Stimulated activated effector memory CD8-positive, alpha-beta T cell treated with anti-CD3 and anti-CD28 coated beads, Interleukin-12 subunit alpha, Interleukin-12 subunit beta, amount 100 ng/mL, for 72 hours (primary cell): ENCODE measurements at places on chromosomes 3 and 15.

- DNase-seq = no peak
Observed at GRCh38 chr3:186251948-186252619, 110.0 kb downstream of the DGKG start.

- DNase-seq = no peak
Observed at GRCh38 chr3:24981924-24982323, 446.1 kb upstream of the RARB start.

- no peak for DNase-seq
Observed at GRCh38 chr15:71508081-71508682, 302.2 kb upstream of the NR2E3 start.

DNA sequence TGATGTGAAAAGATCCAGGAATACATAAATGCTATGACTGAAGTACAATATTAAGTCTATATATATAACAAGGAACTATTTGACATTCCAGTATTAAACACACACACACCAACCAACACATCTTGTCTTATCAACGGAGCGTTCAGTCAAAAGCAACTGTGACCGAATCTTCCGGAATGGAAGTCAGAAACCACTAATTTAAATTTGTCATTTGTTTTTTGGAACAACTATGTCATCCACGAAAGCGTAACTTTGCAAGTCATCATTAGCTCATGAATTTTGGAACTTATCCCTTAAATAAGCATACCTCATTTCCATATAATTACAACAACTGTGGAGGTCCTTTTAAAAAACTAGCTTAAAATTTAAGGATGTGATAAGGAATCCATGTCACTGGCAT is 5.0 kb downstream of the ZNF385D start:
- DNase-seq = no peak

GRCh38 chr3:133578548-133579191 is 5.2 kb downstream of the CDV3 start:
- no peak for DNase-seq

DNA sequence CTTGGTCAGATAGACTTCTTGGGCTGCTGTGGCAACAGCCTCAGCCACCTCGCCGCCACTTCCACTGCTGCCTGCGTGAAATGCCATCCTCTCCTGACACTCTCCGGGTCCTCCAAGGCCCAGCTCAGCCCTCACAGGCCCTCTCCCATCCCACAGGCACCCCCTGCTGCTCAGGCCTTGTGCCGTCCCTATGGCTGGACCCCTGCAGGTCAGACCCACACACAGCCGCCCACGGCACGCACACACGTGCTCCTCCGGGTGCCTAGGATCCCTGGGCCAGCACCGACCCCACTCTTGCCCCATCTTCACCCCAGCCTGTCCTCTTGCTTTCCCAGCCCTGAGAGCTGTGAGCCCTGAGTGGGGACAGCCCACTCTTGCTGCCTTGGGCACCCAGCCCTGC is 19.7 kb downstream of the CFAP100 start:
- DNase-seq = no peak

DNA sequence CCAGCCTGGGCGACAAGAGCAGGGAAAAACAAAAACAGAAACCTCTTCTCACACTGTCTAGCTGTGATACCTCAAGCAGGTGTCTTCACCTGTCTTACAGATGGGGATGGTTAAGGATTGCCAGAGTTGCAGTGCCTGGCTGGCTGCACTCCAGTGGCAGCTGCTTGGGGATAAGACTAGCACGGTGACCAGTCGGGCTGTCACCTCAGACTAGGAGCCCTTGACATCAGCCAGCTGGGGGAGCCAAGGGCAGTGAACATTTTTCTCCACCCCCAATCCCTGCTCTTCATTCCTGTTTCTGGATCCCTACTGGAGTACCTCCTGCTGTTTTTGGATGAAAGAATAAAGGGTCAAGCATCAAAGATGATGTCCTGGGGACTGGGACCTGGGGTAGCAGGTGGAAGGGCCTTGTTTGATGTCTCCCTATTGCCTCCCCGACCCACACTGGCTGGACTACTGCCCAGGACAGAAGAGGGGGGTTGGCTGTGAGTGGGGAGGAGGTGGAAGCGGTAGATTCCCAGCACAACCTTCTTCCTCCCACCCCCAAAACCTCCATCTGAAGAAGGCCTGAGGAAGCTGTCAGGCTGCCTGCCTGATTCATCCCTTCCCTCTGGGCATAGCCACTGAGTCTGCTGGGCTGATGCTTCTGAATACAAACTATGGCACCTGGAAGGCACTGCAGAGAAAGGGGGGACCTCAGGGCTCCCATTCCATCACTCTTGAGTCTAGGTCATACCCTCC is 7.0 kb upstream of the CPNE9 start:
- DNase-seq = no peak

GRCh38 chr3:26840272-26840870 is 217.8 kb downstream of the LRRC3B start:
- DNase-seq = no peak

DNA sequence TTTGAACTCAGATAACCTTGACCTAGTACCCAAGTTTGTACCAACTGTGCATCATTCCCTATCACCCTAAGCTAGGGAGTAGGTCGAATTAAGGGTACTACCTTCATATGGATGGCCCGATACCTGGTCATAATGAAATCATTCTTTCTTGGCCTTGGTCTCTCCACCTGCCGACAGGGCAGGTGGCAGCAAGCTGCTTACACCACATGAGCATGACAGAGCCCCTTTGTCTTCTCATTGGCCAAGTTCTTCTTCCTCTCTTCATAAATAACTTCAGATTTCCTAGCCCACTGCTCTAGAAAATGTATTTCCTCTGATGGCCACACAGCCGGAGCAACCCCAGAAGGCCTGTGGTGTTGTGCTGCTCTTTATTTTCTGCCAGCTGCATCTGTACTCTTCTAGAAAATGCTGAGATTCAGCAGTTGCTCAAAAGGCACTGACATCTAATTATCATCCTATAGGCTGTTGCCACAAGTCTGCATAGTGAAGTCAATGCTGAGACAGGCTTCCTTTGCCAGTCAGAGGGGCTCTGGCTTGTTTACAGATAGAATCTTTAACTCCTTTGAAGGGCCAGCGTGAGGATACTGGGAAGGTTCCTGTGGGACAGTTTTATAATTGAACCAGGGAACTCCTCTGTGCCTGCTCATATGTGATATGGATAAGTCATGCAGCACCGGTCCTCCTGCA is 304.2 kb downstream of the PTPRG start:
- no peak for DNase-seq
